ENCODE measurements at places on chromosomes 12 and 14.
A peak's percentile ranks its signal among the peaks of the same experiment; 100 is the strongest.

DNA sequence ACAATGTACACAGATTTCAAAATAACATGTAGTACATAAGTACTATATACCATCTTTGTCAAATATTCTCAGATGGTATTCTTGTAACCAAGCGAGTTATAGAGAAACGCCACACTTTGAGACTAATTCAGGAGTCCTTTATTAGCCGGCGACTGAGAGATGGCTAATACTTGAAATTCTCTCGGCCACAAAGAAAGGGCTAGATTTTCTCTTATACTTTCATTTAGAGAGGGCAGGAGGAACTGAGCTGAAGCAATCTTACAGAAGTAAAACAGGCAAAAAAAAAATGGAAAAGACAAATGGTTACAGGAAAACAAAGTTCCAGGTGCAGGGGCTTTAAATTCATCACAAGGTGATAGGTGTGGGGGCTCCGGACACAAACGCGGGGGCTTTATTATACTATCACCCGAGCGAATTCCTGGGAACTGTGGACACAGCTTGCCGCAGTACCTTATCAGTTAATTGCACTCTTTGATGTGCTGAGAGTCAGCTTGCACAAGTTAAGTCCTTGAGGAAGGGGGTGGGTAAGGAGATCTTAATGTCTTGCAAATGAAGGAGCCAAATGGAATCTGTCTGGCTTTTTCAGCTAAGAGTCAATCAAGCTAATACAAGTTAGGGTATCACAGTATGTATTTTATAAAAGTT, 382.3 kb downstream of the KCNH5 start:
- DNase-seq, result no peak

DNA sequence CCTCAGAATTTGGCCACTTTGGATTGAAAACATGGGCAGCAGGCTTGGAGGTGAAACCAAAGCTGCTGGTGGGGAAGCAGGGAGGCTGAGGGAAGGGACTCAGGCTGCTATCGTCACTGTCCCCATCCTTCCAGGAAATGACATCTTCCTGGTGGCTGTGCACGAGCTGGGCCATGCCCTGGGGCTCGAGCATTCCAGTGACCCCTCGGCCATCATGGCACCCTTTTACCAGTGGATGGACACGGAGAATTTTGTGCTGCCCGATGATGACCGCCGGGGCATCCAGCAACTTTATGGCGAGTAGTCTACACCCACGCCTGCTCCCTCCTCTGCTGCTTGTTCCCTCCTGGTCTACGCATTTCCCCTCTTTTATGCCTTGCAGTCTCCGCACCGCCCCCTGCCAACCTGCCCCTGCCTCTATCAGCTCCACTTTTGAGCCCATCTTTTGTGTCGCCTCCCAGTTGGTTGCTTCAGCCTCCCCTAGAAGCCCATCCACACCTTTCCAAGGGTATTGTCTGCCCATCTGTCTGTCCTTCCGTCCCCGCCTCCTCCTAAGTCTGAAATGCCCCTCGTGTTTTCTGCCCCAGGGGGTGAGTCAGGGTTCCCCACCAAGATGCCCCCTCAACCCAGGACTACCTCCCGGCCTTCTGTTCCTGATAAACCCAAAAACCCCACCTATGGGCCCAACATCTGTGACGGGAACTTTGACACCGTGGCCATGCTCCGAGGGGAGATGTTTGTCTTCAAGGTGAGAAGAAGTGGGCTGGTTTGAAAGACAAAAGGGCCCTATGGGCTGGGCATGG, 6.9 kb downstream of the MMP14 start:
- DNase-seq, result no peak

DNA sequence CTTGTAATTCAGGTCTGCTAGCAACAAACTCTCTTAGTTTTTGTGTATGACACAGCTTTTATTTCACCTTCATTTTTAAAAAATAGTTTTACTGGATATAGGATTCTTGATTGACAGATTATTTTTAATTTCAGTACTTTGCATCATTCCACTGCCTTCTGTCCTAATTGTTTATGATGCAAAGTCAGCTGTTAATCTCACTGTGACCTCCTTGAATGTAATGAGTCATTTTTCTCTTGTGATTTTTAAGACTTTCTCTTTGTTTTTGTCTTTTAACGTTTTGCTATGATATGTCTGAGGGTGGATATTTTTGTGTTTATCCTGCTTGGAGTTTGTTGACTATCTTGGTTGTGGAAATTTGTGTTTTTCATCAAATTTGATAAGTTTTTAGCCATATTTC, 126.3 kb upstream of the FBXO33 start:
- DNase-seq, result no peak

DNA sequence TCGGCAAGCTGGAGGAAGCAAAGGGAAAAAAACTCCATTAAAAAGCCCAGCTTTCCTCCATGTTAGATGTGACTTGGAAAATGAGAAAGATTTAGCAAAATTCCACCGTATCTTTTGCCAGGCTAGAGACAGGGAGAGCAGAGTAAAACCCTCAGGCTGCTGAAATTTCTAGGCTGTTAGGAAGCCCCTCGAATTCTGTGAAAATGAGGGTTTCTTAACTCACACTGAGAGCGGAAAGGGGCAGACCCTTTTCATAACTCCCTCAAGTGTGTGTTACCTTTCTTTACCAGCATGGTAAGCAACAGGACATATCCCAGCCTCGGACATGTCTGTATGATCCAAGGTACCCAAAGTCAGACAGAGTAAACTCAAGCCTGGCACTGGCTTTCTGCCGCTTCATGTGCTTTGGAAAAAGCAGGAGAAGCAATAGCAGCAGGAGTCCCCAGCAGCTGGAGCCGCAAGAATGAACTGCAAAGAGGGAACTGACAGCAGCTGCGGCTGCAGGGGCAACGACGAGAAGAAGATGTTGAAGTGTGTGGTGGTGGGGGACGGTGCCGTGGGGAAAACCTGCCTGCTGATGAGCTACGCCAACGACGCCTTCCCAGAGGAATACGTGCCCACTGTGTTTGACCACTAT, at the start of gene RHOJ:
RHOJ (plus strand) TSS at position 37 of the 637 bp plus-strand sequence; CDS start at position 464, 427 bp downstream.
- peak; percentile 50 for DNase-seq

GRCh38 chr12:86985298-86985697, 729.1 kb upstream of the MGAT4C start:
- no peak for DNase-seq

GRCh38 chr14:64683264-64683663, 21.0 kb upstream of the PLEKHG3 start:
- no peak for DNase-seq

GRCh38 chr14:88934351-88934806, 109.9 kb downstream of the TTC8 start:
- DNase-seq, result peak; percentile 12

- DNase-seq, result peak; percentile 42
Observed at GRCh38 chr14:64549791-64550620, at the start of gene PPP1R36. Gene PPP1R36, plus strand, starts transcription at chr14:64549961. Its CDS starts 37 bp downstream, at chr14:64549998.

DNA sequence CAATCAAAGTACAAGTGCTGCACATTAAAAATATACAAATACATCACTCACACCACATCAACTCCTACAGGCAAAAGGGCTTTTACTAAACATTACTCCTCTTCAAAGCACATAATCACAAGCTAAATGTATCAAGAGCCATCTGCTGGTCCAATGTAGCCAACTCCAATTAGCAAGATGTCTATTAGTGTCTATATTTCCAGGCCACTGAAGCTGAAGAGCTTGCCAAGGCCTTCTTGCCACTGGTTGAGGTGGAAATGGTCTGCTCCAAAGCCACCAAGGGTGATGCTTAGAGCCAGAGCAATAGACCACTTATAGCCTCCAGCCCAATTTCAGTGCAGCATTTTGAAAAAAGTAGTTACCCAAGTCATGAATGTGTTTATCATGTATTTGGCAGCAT, 54.4 kb downstream of the RASSF9 start:
- no peak for DNase-seq

DNA sequence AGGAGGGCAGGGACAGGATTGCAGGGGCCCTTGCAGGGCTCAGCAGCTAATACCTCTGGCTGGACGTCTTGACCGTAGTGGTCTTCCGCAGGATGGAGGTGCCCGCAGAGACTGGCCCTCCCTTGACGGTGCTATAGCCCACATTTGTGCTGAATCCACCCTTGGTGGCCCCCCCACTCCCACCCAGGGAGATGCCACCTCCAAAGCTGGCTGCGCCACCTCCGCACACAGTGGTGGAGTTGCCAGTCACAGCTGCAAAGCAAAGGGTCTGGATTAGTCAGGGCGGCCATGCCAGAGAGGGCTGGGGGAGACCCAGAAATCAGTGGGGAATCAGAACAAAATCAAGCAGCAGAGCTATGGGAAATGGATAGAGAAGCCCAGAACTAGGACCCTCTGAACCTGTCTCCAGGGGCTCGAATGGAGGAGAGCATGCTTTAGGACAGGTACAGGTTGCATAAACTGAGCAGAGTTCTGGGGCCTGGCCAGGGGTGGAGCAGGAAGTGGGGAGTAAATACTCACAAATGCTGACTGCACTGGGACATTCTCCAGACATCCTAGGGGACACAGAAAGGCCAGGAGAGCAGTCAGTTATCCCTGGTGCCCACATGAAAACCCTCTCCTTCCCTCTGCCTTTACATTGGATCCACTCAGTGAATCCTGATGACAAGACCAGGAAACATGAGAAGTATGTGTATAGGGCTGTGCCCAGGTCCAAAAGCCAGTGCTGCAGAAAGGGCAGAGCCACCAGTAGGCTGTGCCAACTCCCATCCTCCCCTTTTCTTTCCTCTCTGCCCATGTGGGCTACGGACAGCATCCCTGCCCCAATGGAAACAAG, 8.1 kb upstream of the KRT4 start:
- DNase-seq, result peak; percentile 21

DNA sequence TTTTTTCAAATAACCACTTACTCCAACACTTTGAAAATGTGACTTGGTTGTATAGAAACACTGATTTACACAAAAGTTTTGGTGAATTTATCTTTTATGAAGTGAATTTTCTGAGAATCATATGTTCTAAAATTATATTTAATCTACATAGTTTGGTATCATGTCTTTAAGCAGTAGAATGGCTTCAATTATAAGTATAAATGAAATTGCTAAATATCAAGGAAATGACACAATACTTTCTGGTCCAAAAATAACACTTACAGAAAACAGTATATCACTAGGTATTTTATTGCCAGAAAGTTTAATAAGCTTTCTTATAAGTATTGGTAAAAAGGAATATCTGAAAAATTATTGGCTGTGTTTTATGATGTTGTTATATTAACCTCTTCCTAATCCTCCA, 90.9 kb downstream of the SRGAP1 start:
- DNase-seq, result peak; percentile 19

- DNase-seq, result no peak
Observed at GRCh38 chr14:21089877-21090193, 8.6 kb downstream of the ZNF219 start.

- peak; percentile 81 for DNase-seq
Observed at GRCh38 chr12:47504775-47505446, 200.9 kb downstream of the RPAP3 start.

GRCh38 chr14:60085085-60085484, 6.6 kb upstream of the PCNX4 start:
- DNase-seq, result no peak

DNA sequence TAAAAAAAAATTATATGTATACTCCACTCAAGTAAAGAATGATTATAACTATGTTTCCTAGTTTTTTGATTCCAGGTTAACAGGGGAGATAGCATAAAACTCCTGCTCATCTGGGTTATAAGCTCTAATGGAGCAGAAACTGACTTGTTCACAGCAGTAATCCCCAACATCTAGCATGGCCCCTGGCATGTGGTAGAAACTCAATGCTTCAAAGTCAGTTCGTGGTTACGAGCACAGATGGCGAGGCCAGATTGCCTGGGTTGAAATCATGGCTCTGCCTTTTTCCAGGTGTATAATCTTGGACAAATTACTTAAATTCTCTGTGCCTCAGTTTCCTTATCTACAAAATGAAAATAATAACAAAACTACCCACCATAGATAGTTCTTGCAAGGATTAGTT, 183.8 kb downstream of the TTC7B start:
- DNase-seq, result no peak

GRCh38 chr12:125287155-125287847, 222.1 kb downstream of the AACS start:
- no peak for DNase-seq

DNA sequence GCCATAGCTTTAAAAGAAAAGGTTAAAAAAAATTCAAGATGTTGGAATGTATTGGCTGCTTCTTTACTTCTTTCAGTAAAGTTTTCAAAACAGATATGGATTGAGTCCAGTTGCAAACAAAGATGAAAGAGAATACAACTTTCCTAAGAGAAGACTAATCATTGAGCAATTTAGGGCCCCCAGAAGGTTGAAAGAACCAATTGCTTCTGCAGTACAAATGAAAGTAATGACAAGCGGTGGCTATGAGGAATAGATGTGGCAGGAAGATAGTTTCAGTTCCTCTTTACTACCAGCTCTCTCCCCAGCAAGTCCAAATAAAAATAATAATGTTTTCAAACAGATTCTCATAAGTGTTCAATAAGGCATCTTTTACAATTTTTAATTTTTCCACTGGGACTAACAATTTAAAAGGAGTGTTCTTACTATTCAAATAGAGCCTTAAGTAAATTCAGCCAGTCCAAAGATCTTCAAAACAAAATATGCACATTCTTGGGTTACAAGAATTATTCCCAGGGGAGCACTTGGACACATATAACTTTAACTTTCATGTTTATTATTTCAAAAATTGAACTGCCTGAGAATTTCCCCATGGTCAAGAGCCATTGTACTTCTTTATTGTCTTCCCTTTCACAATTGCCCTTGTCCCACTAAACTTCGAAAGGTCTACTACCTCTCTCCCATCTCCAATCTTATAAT, 62.3 kb upstream of the PPP1R12A start:
- DNase-seq, result peak; percentile 71

- no peak for DNase-seq
Observed at GRCh38 chr12:11904124-11904523, 166.6 kb upstream of the BCL2L14 start.

DNA sequence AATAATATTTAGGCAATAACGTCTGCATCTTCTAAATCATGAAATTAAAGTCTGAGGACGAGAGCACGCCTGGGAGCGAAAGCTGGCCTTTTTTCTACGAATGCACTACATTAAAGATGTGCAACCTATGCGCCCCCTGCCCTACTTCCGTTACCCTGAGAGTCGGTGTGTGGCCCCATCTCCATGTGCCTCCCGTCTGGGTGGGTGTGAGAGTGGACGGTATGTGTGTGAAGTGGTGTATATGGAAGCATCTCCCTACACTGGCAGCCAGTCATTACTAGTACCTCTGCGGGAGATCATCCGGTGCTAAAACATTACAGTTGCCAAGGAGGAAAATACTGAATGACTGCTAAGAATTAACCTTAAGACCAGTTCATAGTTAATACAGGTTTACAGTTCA, 19.3 kb downstream of the CKB start:
- no peak for DNase-seq

GRCh38 chr14:61034416-61035120, 53.5 kb downstream of the SLC38A6 start:
- DNase-seq, result no peak

GRCh38 chr12:84730561-84731162, 181.9 kb downstream of the SLC6A15 start:
- no peak for DNase-seq

DNA sequence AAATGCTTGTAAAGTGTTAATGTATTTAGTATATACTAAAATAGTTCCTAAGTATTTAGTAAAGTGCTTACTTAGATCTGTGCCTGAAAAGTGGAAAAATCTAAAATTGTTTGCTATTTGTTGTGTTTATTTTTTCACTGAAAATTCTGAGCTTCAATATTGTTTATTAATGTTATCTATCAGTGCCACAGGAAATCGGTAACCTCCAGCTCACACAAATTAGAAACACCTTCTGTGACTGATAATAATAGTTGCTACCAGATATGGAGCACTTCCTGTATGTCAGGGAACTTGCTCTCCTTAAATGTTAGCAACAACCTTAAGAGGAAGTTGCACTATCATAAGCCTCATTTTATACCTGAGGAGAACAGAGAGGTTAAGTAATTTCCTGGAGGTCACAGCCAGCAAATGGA, 723 bp upstream of the LRP10 start:
- DNase-seq, result no peak

- peak; percentile 90 for DNase-seq
Observed at GRCh38 chr12:92927055-92927435, 2.0 kb downstream of the EEA1 start.

All from fibroblast of skin of back (primary cell).